ENCODE measurements at places on chromosomes 13 and 19.
A peak's percentile ranks its signal among the peaks of the same experiment; 100 is the strongest.

DNA sequence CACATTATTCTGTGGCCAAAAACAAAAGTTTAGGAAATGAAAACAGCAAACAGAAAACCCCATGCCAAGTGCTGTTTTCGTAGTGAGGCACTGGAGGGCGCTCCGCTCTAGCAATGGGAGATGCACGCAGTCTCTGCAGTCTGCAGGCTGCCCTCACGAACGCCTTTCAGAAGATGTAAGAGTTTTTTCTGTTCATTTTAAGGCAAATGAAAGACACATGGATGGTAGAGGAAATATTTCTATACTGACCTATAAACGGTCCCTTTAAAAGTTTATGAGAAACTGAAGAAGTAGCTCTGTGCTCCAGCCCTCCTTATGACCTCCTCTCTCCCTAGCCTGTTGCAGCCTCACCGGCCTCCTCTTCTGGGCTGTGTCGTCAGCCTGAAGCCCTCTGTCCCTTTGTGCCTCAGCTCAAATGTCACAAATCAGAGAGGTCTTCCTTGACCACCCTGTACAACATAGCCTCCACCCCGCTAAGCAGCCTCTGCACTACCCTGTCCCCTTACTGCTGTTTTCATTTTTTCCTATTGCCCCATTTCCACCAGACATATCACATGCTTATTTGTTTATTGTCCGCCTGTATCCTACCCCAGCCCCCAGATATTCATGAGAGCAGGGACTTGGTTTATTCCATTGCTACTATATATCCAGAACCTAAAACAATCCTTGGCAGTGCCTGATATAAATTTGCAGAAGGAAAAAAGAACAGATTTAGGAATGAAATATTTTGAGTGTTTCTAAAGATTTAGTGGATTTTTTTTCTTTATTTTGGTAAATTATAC, 116.4 kb downstream of the TM9SF2 start:
- DNase-seq: no peak

GRCh38 chr19:38974624-38975213, 823 bp downstream of the FBXO17 start:
- no peak for DNase-seq

DNA sequence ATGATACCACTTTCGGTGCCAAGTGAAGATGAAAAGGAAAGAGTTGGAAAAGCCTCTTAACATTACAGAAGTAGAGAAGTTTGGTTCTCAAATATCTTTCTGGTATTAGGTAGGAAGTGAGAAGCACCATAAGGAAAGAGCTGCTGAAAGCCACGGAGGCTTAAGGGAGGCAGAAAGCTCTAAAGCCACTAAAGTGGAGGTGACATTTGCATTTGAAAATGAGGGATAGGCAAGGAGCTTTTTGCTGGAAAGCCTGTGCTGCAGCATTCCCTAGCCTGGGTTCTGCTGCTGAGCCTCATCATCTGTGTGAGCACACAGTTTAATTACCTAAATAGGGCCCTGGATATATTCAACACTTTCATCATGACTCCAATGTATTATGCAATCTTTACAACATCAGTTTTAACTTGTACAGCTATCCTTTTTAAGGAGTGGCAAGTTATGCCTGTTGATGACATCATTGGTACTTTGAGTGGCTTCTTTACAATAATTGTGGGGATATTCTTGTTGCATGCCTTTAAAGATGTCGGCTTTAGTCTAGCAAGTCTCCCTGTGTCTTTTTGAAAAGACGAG, 315.4 kb downstream of the RBM26 start:
- DNase-seq: no peak

DNA sequence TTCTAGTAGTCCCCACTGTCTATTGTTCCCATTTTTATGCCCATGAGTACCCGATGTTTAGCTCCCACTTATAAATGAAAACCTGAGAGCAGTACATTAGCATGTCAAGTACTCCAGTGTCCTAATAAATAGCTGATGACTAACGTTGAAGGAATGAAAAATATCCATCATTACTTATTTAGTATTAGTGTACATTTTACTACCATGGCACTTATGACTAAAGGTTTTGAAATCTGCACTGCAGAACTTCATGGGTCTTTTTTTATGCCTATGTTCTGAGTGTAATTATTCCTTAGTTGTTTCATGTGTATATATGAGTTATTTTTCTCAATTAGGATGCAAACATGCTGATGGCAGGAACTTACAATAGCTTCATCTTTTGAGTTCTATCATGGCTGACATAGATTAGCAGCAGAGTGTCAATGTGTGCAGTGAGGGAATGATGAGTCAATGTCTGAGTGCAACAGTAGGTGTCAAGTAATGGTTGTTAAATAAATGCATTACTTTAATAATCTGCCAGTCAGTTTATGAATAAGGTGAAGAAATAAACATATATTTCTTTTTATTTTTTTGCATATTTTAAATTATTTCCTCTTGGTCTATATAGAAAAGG, 188.4 kb downstream of the ITGBL1 start:
- no peak for DNase-seq

- DNase-seq: no peak
These were observed 6.7 kb upstream of the PGPEP1 start for GRCh38 chr19:18333680-18334079.

GRCh38 chr13:32530841-32531253, 7.7 kb downstream of the N4BP2L2 start:
- DNase-seq: no peak

- DNase-seq: no peak
These were observed 101.0 kb upstream of the SPRY2 start for GRCh38 chr13:80441968-80442367.

DNA sequence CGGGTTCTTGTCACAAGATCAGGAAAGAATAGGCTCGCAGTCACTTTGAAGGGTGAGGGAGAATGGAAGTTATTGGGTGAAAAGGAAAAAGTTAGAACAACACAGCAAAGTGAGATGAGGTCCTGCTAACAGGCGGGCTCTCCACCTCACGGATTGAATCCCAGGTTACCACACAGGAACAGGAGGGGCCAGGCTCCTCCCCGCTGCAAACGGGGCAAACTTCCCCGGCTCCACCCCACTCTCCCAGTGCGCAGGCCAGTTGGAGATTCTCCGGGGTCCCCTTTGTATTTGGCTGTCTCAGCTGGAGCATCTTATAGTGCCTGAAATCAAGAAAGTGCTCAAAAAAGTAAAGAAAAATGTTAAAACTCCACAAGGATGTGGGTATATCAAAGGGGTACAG, 78.3 kb upstream of the IPO5 start:
- no peak for DNase-seq

DNA sequence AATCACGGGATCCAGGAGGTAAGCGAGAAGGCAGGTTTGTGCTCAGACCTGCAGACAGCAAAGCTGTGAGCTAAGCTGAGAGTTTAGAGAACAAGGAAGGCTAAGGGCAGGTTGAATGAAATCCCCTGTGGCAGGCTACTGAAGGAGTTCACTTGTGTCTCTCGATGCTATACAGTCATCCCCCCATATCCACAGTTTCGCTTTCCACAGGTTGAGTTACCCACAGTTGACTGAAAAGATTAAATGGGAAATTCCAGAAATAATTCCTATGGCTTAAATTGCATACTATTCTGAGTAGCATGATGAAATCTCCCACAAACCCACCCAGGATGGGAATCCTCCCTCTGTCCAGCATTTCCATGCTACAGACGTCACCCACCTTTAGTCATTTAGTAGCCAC, 49.6 kb downstream of the ABCC4 start:
- DNase-seq: no peak

DNA sequence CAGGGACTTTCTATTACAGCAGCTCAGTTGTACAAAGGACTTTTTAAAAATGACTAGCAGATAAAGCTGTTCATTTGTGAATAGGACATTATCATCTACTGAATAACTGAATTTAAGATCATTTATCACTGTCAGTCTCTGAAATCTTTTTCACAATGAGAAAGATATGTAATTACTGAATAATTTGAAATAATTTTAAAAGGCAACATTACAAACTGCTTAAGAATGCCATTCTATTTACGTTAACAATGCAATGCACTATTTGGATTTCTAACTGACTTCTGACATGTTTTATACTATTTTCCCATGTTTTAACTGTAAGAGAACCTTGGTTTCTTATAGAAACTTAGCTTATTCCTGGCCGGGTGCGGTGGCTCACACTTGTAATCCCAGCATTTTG, 2033.0 kb upstream of the PCDH20 start:
- no peak for DNase-seq

DNA sequence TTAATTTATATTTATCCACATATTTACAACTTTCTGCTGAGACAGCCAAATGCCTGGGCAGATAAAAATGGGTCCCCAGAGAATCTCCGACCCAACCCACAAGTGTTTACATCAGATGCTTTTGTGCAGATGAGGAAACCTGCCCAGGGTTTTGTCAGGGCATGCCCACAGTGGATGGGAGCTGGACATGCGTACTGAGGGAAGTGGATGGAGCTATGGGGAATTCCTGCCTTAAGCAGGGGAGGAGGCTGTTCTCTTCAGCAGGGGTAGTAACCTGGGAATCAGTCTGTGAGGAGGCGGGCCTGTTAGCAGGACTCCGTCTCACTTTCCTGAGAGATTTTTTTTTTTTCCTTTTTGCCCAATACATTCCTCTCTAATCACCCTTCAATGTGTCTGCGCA, 122.9 kb downstream of the RFC3 start:
- no peak for DNase-seq

DNA sequence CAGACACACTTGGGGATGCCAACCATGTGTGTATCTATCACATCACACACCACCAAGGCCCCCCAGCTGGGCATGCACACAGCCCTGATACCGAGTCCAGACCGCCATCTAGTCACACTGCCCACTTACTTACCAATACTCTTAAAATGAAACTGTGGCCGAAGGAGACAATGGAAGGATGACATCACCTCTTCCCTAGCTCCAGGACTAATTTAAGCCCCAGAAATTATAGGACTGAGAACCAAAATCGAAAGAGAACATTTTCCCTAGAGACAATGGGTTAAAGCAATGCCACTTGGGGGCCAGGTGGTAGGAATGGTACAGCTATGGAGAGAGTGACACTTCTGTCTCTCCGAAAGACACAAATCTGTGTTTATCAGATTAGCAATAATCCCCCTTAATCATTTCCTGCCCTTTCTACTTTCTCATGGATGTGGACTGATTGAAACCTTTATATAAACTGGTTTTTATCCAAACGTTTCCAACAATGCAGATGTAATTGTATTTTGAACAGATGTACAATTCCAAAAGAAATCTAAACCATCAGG, 663 bp upstream of the GGACT start:
- no peak for DNase-seq

GRCh38 chr19:14507704-14508542, 10.3 kb downstream of the DNAJB1 start:
- DNase-seq: no peak

DNA sequence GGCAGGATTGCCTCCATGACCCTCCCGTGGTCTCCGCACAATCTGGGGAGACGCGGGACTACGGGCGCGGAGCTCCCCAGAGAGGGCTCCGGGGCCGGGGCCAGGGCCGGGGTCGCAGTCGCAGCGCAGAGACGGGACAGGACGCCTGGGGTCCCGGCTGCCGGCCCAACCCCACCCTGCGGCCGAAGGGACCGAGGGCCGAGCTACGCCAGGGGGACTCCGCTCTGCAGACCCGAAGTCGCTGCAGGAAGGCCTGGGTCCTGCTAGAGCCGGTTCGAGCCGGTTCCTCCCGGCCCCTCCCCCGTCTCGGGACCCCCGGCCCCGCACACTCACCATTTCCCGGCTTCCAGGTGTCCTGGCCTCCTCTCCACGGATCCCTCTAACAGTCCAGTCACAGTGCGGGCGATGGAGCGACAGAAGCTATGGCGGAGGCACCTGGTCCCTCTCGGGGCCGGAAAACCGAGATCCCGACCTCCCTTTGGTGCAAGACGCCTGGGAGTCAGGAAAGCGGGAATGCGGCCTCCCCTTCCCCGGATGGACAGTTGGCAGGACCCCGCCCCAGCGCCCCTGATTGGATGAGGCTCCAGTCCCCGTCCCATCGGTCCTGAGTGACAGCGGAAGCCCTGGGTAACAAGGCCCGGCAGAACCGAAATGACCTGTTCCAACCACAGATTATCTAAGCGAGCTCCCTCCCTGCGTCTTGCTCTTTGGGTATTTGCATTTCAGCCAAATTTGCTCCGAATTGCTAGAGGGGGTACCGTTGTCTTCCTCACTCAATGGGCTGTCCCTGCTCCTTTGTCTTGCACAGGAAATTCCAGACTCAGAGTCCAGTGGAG, at the start of gene ZNF625:
TSS of gene ZNF625 (minus strand) at position 512 of the 836 bp plus-strand sequence. CDS start at position 336, 176 bp downstream.
- DNase-seq: peak; percentile 89

GRCh38 chr13:59356607-59357006, 807.1 kb downstream of the DIAPH3 start:
- DNase-seq: no peak

GRCh38 chr13:21901336-21901735, 230.5 kb downstream of the FGF9 start:
- DNase-seq: no peak

DNA sequence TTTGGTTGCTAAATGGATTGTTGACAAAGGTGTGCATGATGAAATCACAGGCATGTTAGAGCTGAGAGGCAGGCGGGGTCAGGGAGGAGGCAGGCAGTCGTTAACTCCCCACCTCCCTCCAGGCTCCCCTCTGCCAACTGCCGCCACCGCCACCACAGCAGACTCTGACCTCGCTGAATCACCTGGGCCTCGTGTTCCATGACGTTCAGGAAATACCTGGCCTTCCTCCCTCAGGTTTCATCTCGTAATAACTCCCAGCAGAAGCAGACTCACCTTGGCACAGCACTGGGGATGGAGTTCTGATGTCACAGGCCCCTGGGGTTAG, 198.5 kb downstream of the KATNAL1 start:
- no peak for DNase-seq

DNA sequence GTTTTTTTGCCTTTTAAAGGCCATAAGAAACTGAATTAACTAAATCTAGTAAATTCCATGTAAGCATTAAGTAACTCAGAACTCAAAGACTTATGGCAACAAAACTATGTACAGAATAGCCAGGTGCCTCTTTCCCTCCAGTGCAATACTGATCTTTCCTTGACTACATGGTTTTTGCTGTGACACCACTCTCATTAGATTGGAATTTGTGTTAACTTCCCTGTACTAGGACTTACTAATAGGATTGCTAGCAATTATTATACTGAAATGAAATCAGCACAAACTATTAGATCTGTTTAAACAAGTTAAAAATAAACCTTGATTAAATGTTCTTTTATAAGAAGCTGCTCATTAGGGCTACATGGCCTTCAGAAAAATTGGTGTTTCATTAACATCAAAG, 96.3 kb downstream of the DACH1 start:
- DNase-seq: no peak
